T-helper 1 cell (primary cell): ENCODE measurements at places on chromosomes 7 and 10.

GRCh38 chr10:101781984-101782810, 1.0 kb downstream of the NPM3 start:
- no peak for DNase-seq

- no peak for DNase-seq
Observed at GRCh38 chr10:43471935-43472720, 35.2 kb downstream of the ZNF487 start.

GRCh38 chr10:72851509-72851908, 42.0 kb upstream of the OIT3 start:
- no peak for DNase-seq

DNA sequence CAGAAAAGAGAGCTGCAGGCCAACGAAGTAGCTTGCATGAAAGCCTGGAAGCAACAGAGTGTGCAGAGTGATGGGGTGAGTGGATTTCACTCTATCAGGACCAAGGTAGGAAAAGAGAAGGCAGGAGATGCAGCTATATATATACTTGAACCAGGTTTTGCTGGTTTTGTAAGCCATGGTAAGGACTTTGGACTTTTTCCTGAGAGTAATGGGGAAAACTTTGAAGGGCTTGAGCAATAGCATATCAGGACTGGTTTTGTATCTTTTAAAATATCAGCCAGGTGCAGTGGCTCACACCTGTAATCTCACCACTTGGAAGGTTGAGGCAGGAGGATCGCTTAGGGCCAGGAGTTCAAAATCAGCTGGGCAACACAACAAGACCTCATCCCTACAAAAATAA, 120.6 kb upstream of the NRP1 start:
- DNase-seq, result no peak

DNA sequence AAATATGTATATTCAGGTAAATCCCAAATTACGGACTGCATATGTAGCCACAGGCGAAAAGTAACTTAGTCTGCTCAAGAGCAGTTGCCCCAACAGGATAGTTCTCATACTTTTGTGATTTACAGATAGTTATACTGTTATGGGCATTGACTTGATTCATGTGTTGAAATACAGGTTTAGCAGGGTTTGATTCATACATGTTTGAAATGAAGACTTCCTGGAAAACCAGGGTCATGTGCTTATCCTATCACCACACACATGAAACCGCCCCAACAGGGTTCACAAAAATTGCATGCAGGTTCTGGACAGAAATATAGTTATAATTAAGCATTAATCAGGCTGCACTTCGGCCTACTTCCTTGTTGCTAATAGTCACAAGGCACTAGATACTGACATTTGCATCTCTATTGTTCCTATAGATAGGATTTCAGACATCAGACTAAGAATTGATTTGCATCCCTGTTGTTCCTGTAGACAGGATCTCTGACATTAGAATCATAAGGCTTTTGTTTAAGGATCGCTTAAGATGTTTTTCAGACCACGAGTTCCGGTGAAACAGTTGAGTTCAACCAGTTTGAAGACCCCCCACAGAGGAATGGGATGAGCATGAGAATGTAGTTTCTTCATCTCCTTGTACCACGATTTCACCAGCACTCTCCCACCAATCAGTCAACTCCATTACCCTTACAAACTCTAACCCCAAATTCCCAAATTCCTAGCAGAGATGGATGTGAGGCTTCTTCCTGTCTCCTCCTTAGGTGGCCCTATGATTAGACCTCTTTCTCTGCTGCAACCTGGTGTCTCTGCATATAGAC, 2.0 kb upstream of the ZNF398 start:
- no peak for DNase-seq

DNA sequence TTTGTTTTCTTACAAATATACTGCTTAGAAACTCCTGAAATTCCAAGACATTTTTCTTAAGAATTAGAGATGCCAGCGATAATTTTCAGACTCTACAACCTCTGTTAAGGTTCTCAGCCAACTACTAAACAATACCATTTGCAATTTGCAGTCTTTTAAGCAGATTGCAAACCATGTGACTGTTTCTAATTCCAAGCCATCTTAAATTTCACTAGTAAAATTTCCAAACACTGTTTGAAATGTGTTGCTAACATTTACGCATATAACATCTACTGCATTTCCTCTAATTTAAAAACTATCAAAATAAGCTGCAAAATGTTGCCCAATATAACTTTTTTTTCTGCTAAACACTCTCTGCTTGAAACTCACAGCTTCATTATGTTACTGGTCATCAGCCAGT, 56.0 kb upstream of the MACROH2A2 start:
- no peak for DNase-seq

GRCh38 chr7:117110480-117111315, 157.4 kb downstream of the ST7 start:
- DNase-seq, result peak; percentile 12

DNA sequence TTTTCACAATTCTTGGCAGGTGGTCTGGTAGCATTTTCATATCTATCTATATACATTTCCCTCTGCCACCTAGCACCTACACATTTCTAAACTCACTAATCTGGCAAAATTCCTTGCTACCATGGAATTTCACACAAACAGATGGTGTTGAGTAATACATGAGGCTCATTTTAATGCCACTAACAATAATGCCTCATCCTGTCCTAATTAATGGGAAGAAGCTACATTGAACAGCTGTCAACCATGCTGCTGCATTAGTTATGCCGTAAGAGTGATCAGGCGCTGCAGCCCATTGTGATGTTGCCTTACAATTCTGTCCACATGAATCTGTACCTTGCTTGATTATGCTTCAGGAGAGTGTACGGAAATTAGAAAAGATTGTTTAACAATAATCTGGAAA, 23.2 kb downstream of the COL1A2 start:
- no peak for DNase-seq

DNA sequence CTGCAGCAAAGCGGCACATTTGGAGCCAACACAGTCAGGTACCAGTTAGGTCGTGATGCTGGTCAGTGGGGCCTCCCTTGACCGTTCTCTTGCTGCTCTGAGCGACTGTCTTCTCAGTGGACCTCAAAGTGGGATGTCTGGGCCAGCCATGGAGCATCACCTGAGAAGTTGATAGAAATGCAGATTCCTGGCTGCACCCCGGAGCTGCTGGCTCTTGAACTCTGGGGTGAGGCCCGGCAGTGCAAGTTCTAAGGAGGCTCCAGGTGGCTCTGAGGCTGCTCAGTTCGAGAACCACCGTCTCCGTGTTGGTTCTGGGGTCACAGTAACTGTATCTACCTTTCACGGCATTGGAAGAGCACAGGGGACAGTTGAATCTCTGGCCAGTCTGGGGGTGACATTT, 147.5 kb downstream of the WDR37 start:
- no peak for DNase-seq

DNA sequence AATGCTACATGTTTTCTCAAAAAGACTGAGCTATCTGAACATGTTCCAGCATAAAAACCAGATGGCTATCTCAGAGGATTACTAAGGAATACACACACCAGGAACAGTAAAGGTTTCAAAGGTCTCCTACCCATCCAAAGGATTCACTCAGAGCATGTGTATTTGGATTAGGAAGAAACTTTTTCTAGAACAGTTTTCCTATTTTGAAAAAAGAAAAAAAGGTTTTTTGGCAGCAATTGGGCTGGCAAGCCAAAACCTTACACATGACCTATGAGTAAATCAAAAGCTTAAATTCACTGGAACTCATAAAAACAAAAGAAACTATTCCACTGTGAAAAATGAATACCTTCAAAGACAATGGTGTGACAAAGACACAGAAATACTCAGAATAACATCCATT, 9.6 kb downstream of the TPK1 start:
- no peak for DNase-seq

- no peak for DNase-seq
Observed at GRCh38 chr10:78483641-78484040, 450.0 kb downstream of the RPS24 start.

- DNase-seq, result no peak
Observed at GRCh38 chr10:62719061-62719460, 85.5 kb upstream of the ADO start.

DNA sequence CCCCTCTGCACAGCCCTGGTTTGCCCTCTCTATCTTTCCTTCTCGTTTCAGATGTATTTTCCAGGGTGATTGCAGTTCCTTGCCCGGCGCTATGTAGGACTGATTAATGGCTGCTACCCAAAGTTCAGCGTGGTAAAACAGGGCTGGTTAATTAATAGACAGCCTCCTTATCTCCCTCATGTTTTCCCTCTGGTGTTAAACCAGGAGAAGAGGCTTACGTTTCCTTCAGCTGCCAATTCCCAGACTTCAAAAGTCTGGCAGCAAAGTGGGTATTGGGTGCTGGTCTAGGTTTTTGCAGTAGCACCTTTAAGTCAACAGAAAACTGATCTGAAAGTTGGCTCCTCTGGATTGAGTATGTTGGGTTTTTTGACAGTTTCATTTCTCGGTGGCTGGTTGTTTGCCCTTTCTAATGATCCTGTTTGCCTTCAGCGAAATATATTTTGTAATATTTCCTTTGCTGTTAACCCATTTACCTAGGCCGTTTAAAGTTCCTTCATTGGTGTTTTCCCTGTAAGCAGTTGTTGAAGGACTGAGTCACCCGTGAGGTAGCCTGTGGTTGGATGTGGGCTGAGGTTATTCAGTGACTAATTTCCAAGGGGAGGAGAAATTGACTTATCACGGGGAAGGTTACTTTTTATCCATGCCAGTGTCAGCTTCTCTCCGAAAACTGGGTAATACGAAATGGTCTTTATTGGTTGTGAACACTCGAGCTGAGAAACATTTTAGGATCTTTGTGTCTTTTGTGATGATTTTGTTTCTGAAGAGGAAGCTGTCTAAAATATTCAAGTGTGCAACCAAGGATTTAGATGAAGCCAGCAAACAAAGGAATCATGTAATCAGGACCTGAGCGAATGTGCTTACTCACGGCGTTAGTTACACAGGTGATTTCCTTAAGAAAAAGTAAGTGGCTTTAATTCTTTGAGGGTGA, 257.2 kb downstream of the KIAA1217 start:
- DNase-seq, result no peak

DNA sequence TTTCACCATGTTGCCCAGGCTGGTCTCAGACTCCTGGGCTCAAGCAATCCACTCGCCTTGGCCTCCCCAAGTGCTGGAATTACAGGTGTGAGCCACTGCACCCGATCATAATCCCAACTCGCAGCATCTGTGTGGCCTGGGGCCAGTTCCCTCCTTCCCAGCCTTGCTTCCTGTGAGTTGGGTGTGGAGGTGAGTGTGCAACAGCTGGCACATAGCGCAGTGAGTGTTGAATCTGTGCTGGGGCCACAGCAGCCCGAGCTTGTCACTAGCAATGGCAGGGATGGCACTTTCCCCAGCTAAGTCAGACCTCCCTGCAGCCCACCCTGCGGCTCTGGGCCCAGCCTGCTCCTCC, 12.2 kb downstream of the TMEM184A start:
- DNase-seq, result no peak
